ENCODE measurements at places on chromosomes 4 and X. TPM values are rescaled to one million over a fixed set of nuclear protein-coding genes. Genes with fewer than 3 reads are reported as not detected.
A peak's percentile ranks its signal among the peaks of the same experiment; 100 is the strongest.

GRCh38 chr4:60992037-60992436, 208.1 kb upstream of the ADGRL3 start:
- no peak for DNase-seq
- H3K27me3 ChIP-seq, result no peaks in the 10 kb centered on the region
- H3K27ac ChIP-seq, result no peak overlapping the region
- no peak overlapping the region for H3K4me3 ChIP-seq
- H3K4me1 ChIP-seq, result no peaks in the 10 kb centered on the region
- H3K36me3 ChIP-seq, result no peaks in the 10 kb centered on the region

DNA sequence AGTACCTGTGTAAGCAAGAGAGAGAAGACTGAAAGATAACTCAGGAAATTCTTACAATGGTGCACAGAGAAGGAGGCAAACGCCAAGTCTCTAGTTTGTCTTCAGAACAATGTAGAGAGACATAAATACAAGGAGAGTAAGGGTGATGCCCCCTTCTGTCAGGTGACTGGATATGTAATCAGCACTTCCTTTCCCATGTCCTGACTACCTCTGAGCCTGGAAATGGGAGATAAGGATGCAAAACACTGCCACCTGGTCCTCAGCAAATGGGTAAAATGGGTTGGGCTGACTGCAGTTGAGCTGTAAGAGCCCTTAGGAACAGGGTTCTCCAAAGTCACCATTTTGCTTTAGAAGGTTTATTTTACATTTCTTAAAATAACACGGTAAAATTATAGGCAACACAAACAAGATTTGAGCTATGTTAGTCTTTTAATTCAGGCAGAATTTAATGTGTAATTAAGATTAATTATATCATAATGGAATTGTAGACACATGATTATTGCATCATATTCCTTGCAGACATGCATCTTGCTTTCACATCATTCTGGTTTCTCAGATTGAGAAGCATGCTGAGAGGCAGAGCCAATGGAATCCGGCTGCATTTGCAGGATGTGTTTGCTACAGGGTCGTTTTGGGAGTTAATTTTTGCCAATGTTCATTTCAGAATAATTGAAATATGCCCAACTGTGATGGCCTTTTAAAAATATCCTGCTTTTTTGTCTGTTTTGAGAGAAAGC, 37.2 kb upstream of the ARX start:
- H3K4me3 ChIP-seq, result no peak overlapping the region
- H3K36me3 ChIP-seq, result no peaks in the 10 kb centered on the region
- H3K27me3 ChIP-seq, result no peaks in the 10 kb centered on the region
- DNase-seq, result no peak
- H3K27ac ChIP-seq, result no peak overlapping the region
- peaks cover 8% of the 10 kb centered on the region for H3K4me1 ChIP-seq

GRCh38 chrX:23854945-23855344, 52.8 kb downstream of the APOO start:
- H3K4me1 ChIP-seq, result no peaks in the 10 kb centered on the region
- no peak for DNase-seq
- H3K36me3 ChIP-seq, result no peaks in the 10 kb centered on the region
- no peak overlapping the region for H3K4me3 ChIP-seq

GRCh38 chr4:51851090-51851936, 8.4 kb downstream of the DCUN1D4 start:
- peaks cover 42% of the 10 kb centered on the region for H3K4me1 ChIP-seq
- no peak overlapping the region for H3K4me3 ChIP-seq
- H3K27ac ChIP-seq, result no peak overlapping the region

DNA sequence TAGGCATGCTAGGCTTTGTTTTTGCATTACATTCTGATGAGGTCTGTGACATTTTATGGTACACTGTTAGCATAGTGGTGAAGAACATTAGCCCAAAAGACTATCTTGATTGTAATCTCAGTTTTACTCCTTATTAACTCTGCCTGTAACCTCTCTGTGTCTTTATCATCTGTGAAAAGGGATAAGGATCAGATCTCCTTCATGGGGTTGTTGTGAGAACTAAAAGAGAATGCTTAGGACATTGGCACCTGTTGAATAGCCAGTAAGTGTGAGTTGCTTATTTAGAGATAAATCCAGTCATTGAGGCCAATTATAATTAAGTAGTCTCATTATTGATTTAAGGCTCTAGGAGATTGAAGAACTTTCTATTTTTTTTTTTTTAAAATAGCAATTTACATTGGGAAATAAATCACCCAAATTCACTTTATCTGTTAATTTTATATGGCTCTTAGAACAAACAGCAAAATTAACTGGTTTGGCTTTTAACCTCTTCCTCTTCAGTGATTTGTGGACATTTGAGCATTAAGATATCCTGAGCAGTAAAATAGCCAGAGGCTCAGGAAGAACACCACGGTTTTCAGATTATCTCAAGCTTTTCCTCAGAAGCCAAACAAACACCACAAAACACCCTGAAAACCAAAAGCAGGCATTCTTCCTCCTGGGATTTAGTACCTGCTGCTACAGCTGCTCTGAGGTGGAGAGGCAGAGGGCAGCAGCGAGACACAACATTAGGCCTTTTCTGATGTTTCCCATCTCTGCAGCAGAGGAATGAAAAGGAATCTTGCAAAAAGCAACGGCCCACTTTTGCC, 192.9 kb downstream of the ARHGAP10 start:
- H3K4me1 ChIP-seq, result peaks cover 3% of the 10 kb centered on the region
- DNase-seq, result peak; percentile 14
- H3K27me3 ChIP-seq, result no peaks in the 10 kb centered on the region
- no peaks in the 10 kb centered on the region for H3K36me3 ChIP-seq

- H3K27me3 ChIP-seq, result peaks cover 2% of the 10 kb centered on the region
- no peaks in the 10 kb centered on the region for H3K4me1 ChIP-seq
- H3K27ac ChIP-seq, result no peak overlapping the region
- no peak overlapping the region for H3K4me3 ChIP-seq
These were observed 79.8 kb downstream of the APBB2 start for GRCh38 chr4:41134581-41134980.

GRCh38 chr4:21749924-21750323, 198.6 kb downstream of the KCNIP4 start:
- no peak overlapping the region for H3K4me3 ChIP-seq
- H3K36me3 ChIP-seq, result no peaks in the 10 kb centered on the region
- peaks cover 2% of the 10 kb centered on the region for H3K27me3 ChIP-seq

GRCh38 chr4:53015681-53016080, 153.6 kb downstream of the RASL11B start:
- peaks cover 24% of the 10 kb centered on the region for H3K4me1 ChIP-seq
- no peaks in the 10 kb centered on the region for H3K27me3 ChIP-seq
- H3K27ac ChIP-seq, result no peak overlapping the region
- no peak overlapping the region for H3K4me3 ChIP-seq

DNA sequence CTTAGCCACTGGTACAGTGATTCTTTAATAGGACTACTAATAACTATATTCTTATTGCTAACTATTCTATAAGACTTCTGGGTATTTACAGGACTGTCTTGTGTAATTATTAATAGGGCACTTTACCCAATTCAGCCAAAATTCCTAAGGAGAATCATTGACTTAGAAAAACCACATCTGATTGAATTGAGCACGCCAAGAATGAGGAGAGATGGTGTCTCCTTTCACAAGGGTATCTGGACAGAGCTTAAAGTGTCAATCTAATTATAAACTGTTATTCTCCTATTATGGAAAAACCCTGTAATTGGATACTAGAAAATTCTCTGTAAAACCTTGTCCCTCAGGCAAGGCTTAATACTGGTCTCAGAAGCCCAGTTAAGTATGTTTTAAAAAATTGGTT, 111.1 kb upstream of the TLL1 start:
- no peak for DNase-seq
- H3K4me1 ChIP-seq, result no peaks in the 10 kb centered on the region
- H3K27ac ChIP-seq, result no peak overlapping the region
- H3K36me3 ChIP-seq, result no peaks in the 10 kb centered on the region
- H3K27me3 ChIP-seq, result no peaks in the 10 kb centered on the region

DNA sequence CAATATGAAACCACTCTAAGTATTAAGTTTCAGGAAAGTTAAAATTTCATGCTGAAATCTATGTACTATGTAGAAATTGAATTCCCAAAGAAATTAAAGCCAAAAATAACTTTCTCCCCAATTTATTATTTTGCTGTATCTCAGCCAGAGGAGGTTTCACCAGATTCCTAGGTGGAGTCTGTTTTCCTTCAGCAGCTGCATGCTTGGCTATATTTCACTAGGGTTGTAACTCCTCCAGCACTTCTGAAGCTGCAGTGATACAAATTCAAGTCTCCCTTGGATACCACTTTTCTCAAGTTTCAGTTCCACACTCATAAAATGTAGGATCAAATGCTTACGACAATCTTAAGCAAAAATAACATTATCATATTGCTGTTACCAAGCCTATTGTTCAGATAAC, 41.2 kb upstream of the ZC4H2 start:
- DNase-seq, result no peak
- peaks cover 5% of the 10 kb centered on the region for H3K36me3 ChIP-seq
- no peaks in the 10 kb centered on the region for H3K27me3 ChIP-seq
- no peak overlapping the region for H3K27ac ChIP-seq
- no peak overlapping the region for H3K4me3 ChIP-seq

GRCh38 chrX:119870626-119871131, 854 bp downstream of the RNF113A start:
- H3K4me1 ChIP-seq, result peaks cover 11% of the 10 kb centered on the region
- peak overlapping the region; percentile 95 for H3K4me3 ChIP-seq
- H3K27ac ChIP-seq, result peak overlapping the region; percentile 98
- peaks cover 25% of the 10 kb centered on the region for H3K36me3 ChIP-seq

DNA sequence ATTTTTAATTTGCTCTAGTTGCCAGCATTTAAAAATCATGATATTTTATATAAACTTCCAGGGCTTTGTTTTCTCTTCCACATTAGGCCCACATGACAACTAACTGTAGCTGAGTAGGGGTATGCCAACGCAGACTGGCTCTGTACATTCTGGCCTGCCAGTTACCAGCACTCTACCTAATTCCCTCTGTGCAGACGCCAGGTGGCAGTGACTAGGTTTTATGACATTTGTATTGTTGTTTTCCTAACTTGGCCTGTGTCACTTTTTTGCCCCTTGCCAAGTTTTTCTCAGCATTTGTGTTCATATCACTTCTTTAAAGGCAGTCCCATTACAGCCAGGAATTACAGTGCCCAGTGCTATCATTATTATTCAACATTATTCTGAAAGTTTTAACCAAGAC, 347.5 kb downstream of the NKX6-1 start:
- no peak overlapping the region for H3K4me3 ChIP-seq
- H3K27me3 ChIP-seq, result no peaks in the 10 kb centered on the region

CENPVL2 gene
- not detected for total RNA-seq

SLC6A14 gene
- not detected for total RNA-seq

PJA1 gene
- total RNA-seq, result 22.6 TPM

SMIM31 gene
- not detected for total RNA-seq

CNKSR2 gene
- 9.4 TPM for total RNA-seq

ZNF827 gene
- total RNA-seq, result 31.1 TPM

RNF113A gene
- total RNA-seq, result 32.3 TPM

OCIAD1 gene
- 106 TPM for total RNA-seq
